ENCODE measurements at places on chromosomes 16 and 17.

DNA sequence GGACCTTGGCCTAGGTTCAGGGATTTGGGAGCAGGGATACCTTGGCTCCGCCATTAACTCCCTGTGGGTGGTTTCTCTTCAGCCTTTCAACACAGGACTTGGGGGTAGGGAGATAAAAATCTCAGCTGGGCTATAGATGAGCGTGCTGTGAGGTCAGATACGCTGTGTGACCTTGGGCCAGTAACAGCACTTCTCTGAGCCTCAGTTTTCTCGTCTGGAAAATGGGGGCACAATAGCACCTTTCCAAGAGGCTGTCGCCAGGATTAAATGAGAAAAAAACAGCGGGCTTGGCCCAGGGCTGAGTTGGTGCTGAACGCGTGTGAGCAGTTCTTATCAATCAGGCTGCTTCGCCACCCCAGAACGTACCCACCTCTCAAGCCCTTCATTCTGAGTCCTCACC is 17.6 kb downstream of the CCDC92B start:
- DNase-seq: no peak

- no peak for DNase-seq
Observed at GRCh38 chr17:83152745-83153611, 73.6 kb downstream of the METRNL start.

GRCh38 chr16:80616362-80616761 is 75.6 kb downstream of the DYNLRB2 start:
- DNase-seq: no peak

DNA sequence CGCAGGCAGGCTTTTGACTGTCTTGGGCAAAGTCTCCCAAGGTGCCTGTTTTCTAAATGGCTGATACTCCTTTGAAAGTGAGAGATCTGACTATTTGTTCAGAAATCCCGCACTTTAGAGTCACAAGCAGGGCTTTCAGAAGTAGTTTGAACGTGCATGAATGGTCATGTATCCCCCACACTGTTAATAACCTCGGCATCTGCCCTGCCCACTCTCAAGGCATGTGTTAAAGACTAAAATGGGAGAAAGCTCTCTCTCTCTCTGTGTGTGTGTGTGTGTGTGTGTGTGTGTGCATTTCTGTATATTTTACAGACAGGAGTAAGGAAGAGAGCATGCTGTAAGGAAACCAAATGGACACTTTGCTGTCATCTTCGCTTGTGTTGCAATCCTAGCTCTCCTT is 163.7 kb downstream of the MAF start:
- DNase-seq: no peak

DNA sequence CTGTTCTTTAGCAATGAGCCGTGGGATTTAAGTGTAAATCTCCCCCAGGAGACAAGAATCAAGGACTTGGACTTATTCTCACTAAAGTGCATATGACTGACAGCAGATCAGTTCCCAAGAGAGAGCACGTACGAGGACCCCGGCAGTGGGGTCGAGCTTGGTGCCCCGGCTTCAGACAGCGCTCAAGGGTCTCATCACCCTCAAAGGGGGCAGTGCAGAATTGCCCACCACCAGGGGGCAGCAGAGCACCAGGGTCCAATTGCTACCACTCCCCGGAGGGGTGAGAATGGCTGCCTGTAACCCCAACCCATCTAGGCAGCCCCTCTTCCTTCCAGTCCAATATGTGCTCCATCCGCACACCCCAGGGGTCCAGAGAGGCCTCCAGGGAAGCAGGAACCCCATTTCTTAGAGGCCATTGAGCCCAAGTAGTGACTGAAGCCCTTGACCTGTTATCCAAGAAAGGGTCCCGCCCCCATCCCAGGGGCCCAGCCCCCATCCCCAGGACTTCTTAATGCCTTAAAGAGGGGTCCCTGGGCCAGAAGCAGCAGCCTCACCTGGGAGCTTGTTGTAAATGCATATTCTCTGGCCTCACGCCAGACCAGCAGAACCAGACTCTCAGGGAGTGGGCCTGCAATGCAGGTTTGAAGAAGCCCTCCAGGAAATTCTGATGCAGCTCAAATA is 86.1 kb downstream of the ZDHHC7 start:
- peak; percentile 51 for DNase-seq

DNA sequence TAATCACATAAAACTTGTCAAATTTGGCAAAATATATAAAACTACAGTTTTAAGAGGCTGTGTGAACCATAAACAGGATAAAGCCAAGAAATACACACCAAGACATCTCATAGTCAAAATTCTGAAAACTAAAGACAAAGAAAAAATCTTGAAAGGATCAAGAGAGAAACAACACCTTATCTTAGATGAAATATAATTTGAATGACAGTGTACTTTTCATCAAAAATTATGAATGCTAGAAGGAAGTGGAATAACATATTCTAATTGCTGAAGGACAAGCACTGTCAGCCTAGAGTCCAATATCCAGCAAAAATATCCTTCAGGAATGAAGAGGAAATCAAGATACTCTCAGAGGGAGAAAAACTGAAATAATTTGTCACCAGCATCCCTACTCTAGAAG is 37.2 kb downstream of the PIK3R5 start:
- DNase-seq: no peak

DNA sequence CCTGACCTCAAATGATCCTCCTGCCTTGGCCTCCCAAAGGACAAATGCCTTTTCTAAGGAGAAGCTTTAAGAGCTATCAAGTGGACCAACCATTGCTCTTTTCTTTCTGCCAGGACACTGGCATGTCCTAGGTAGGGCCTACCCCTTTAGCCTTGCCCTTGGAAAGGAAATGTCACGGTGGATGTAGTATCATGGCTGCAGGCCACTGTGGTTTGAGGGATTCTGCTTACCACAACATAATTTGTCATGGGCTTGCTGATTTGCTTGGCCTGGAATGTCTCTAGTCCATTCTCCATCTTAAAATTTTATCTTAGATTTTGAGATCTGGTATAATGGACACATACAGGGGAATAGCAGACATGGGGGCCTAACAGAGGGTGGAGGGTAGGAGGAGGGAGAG is 6.0 kb downstream of the KRT20 start:
- no peak for DNase-seq

GRCh38 chr16:4976079-4976478 is 17.9 kb downstream of the SEC14L5 start:
- no peak for DNase-seq

DNA sequence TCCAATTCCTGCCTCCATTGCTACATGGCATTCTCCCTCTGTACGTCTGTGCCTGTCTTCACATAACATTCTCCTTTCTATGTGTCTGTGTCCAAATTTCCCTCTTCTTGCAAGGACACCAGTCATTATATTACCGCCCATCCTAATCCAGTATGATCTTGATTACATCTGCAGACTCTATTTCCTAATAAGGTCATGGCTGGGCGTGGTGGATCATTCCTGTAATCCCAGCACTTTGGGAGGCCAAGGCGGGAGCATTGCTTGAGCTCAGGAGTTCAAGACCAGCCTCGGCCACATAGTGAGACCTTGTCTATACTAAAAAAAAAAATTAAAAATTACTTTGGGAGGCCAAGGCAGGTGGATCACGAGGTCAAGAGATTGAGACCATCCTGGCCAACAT is 5.0 kb upstream of the PRR14 start:
- no peak for DNase-seq

GRCh38 chr17:57881783-57882351 is 32.0 kb upstream of the MRPS23 start:
- no peak for DNase-seq

DNA sequence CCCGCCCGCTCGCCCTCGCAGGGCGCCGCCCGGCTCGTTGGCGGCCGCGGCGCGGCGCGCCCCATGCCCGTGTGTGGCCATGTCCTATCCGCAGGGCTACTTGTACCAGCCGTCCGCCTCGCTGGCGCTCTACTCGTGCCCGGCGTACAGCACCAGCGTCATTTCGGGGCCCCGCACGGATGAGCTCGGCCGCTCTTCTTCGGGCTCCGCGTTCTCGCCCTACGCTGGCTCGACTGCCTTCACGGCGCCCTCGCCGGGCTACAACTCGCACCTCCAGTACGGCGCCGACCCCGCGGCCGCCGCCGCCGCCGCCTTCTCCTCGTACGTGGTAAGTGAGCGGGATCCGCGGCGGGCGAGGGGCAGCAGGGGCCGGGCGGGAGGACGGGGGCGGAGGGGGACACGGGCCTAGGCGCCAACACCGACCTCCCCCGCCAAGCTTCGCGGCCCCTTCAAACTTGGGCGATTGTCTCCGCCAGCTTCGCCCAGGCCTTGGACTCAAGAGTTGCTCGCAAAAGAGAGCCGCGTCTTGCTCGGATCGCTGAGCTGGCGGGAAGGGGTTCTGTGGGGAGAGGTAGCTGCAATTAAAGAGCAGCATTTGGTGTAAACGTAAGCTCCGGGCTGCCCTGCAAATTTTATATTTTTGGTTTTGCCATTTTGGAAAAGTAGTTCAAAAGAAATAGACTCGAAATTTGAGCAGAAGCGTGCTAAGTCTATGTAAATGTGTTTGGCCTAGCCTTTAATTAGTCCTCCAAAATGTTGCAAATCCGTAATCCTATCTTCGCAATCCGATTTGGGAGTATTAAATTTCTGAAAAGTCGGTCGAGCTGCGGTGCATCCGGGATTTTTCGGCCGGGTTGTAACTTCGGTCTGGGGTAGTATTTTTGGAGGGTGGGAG is 702 bp downstream of the IRX5 start:
- no peak for DNase-seq

DNA sequence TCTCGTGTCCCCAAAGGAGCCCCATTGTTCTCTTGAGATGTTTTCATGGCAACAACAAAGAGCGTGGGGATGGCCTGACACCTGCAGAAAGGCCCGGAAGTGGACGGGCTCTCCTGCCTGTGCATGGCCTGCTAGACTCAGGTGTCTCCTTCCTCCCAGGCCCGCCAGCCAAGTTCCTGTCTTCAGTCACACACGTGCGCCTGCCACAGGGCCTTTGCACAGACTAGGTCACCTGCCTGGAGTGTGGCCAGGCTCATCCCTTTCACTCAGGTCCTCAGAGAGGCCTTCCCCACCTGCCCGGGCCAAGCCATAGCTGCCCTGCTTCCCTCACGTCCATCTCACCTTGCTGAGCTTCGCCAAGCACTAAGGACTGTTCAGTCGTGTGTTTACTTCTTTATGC is 300.9 kb downstream of the FOXL1 start:
- DNase-seq: no peak

GRCh38 chr16:4745274-4745569 is 10.9 kb downstream of the DNAAF8 start:
- DNase-seq: no peak

- DNase-seq: peak; percentile 88
Observed at GRCh38 chr17:48671697-48672171, 45.6 kb upstream of the HOXB9 start.

- no peak for DNase-seq
Observed at GRCh38 chr17:46038937-46039336, 39.9 kb downstream of the STH start.

DNA sequence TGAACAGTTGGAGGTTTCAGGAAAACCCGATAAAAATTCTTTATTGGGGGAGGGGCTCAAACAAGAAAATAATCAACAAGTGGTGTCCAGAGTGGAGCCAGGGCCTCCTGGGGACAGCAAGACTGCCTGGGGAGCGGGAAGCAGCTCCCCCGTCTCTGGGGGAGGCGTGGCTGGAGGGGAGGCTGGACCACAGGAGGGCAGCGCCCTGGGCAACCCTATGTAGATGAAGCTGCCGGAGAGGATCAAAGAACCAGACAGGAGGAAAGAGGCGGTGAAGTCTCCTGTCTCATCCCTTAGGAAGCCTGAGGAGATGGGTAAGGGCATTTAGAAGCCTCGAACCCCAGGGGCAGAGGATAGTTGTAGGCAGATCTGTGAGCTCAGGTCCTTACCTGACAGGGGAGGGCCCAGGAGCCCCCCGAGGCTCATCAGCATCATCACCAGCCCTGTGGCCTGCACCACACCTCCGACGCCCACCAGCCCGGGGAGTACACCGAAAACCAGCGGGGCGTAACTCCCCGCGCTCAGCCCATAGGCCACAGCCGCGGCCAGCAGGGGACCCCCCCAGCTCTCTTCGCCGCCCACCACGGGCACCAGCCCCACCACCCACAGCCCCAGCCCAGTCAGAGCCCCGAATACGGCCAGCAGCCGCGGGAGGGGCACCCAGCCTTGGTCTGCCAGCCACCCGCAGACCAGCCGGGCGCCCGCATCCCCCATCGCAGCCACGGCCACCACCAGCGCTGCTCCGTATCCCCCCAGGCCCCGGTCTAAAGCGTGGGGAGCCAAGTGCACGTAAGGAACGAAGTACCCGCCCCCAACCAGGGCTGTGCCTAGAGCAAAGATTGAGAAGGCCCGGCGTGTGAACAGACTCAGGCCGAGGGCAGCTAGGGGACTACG is 2.0 kb downstream of the SLC16A11 start:
- DNase-seq: no peak

DNA sequence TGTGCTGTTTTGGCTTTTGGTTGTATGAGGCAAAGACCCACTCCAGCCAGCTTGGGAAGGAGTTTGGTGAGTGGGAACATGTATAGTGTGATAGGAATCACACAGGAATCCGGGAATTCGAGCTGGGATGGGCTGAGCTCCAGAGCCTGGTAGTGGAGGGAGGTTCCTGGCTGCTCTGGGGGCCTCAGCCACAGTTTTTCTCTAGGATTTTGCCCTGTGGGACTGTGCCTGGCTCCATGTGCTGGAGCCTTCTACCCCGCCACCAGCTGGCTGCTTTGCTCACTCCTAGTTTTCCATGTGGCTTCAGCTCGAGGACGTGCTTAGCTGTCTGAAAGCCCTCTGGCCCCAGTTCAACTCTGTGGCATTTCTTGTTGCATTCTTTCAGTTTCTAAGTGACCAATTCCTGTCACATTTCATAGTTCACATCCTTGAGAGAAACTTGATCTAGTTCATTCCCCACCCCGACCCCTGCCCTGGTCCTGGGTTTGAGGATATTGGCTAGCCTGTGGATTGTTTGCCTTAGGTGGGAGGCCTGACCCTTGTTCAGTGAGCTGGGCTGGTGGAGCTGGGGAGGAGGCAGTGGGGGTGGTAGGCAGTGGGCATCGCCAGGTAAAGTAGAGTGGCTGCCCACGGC is 5.0 kb downstream of the SEC14L1 start:
- DNase-seq: no peak

DNA sequence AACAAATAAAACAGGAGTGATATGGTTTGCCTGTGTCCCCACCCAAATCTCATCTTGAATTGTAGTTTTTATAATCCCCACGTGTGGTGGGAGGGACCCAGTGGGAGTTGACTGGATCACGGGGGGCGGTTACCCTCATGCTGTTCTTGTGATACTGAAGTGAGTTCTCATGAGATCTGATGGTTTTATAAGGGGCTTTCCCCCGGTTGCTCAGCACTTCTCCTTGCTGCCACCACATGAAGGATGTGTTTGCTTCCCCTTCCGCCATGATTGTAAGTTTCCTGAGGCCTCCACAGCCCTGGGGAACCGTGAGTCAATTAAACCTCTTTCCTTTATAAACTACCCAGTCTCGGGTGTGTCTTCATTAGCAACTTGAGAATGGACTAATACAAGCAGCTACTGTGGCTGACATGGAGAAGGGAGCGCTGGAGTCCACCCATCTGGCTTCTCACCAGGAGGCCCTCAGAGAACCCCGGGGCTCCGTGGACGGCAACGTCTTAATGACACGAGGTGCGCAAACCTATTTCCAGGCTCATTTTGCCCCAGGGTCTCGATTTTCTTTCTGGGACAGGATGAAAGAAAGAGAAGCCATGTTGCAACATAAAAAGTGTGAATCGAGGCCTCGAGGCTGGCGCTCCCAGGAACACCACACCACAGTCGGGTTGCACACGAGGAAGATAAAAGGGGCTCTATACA is 129.5 kb downstream of the DYNLRB2 start:
- DNase-seq: no peak
